ENCODE measurements at places on chromosomes 11 and 22. TPM values are rescaled to one million over a fixed set of nuclear protein-coding genes. Genes with fewer than 3 reads are reported as not detected.

The VWCE gene
- polyA plus RNA-seq = 6.9 TPM

GRCh38 chr22:29079218-29079901 is 6.5 kb downstream of the KREMEN1 start:
- no peak for DNase-seq

- DNase-seq = no peak
Measured at GRCh38 chr11:20056109-20056949, 103.9 kb downstream of the DBX1 start.

DNA sequence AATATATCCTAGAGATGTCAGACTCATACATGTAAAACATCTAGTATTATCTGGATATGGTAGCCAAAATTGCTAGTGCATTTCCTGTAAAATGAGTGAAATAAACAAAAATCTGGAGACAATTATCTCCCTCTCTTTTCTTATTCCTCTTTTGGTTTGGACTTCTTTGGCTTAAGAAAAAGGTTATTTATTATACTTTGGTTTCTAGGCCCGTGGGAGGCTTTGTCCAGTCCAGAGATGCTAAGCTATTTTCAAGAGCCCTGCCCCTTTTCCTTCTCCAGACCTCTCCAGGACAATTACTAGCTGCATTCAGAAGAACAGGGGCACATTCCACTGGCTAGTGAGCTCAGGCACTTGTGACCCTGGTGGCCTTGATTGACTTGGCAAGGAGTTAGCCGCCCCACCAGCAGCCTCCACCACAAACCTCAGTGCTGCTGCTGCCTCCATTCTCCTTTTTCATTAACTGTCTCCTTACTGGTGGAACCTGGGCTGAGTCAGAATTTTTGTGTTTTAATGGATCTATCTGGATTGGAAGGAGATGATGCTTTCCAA is 747.3 kb upstream of the TENM4 start:
- DNase-seq = no peak

- DNase-seq = no peak
Measured at GRCh38 chr11:134333946-134334345, 2.2 kb downstream of the GLB1L2 start.

DNA sequence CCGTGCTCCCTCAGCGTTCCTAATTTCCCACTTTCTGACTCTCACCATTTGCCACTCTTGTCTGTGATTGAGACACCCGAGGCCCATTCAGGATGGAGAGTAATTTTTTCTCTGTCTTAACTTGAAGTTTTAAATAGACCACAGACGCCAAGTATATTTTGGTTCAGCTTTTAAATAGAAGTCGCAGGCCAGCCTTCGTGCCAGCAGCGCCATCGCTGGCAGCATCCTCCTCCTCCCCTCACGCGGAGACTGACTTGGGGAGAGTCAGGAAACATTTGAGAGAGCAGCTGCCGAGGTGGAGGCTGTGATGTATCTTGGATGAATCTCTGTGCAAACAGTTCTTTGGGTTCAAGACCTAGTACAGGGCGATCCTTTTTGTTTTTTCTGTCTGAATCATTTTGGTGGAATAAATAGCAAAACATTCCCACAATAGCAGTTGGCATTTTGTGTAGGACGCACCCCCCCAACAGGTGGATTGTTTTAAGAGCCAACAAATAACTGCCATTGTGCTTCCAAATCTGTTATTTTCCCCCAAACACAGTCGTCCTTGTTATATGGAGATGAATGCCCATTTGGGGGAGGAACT is 889 bp upstream of the DMC1 start:
- DNase-seq = no peak

All from ovary (tissue), 10 donors.